ENCODE measurements at places on chromosomes 1 and 21.

GRCh38 chr1:22591576-22591975 lies 28.3 kb downstream of the EPHA8 start:
- no peak for DNase-seq

DNA sequence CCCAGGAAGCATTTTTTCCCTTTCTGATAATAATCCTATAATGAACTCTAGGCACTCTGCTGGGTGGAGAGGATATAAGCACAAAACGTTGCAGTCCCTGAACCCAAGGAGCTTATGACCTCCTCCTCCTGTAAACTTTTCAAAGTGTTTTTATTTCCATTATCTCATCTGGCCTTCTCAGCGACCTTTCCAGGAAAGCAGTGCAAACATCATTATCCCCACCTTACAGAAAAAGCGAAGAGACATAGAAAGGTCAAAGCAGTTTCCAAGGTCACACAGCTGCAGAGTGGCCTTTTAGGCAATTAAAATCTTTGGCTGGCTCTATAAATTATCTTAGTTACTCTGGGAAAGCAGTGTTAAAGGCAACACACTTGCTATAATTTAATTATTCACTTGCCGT lies 63.8 kb downstream of the OLFML3 start:
- DNase-seq = no peak

- DNase-seq = no peak
These were observed 450.8 kb downstream of the USP25 start for GRCh38 chr21:16180614-16181013.

GRCh38 chr21:21034036-21034435 lies 35.8 kb downstream of the NCAM2 start:
- DNase-seq = no peak

GRCh38 chr1:164560556-164560955 lies 1.6 kb downstream of the PBX1 start:
- DNase-seq = no peak

- no peak for DNase-seq
These were observed 9.1 kb downstream of the SLC30A2 start for GRCh38 chr1:26036756-26037281.

DNA sequence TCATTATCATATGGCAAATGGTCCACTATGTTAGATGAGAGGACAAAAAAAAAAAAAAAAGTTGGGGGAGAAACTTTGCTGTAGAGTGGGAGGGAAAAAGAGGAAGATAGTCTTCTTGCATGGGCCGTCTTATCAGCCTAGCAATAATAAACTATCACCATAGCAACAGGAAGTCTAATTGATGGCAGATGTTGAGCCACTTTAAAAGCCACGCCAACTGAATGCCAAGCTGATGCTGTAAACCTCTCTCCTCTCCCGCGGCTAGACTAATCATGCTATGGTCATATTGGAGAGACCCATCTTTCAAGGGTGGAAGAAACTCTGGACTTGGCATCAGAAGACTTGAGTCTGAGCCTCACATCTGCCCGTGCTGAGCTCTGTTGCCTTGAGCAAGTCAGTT lies 122.2 kb upstream of the HOOK1 start:
- peak; percentile 76 for DNase-seq

GRCh38 chr1:167605576-167605975 lies 24.5 kb upstream of the RCSD1 start:
- DNase-seq = no peak
